ENCODE measurements at places on chromosomes 2 and 18.

- no peak for DNase-seq
Observed at GRCh38 chr2:191544461-191545062, 133.4 kb upstream of the NABP1 start.

GRCh38 chr18:63082366-63083019 is 237.1 kb downstream of the BCL2 start:
- no peak for DNase-seq

- DNase-seq, result no peak
Observed at GRCh38 chr2:25473758-25474340, 132.1 kb upstream of the DNMT3A start.

DNA sequence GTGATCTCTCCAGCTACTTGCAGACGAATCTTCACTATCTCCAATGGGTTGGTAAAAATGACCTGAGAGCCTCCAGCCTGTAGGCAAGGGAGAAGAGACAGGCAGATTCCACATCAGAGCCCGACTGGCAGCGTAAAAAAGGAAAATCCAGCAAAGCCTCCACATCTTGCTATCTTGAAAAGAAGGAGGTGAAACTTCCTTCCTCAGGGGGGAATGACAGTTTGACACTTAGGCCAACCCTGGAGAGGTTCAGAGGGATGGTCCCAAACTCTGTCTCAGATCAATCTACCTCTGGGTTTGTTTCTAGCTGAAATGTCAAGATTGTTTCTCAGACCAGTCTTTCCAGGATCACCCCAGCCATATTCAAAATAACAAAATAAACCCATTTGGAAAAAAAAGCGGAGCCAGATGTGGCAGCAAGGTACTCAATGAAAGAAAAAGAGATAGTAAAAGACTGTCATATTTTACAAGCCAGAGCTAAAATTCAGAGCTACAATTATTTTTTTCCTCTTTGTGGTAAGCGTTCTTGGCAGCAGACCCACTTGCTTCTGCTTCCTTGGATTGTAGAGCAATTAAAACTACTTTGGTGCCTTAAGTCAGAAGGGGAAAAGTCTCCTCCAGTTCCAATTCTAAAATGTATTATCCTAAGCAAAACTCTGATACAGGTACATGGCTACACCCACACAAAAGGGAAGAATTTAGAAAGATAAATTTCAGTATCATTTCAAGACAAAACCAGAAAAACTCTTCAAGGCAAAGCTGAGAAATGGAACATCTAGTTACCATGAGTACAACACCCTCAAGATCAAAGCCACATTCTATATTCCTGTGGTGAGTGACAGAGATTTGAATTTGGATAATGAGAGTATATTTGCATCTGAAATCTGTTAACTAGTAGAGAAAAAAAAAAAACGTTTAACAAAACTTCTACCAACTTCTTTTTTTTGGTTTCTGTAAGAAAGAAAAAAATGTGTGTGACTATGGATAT is 100.1 kb downstream of the SLC25A12 start:
- no peak for DNase-seq

DNA sequence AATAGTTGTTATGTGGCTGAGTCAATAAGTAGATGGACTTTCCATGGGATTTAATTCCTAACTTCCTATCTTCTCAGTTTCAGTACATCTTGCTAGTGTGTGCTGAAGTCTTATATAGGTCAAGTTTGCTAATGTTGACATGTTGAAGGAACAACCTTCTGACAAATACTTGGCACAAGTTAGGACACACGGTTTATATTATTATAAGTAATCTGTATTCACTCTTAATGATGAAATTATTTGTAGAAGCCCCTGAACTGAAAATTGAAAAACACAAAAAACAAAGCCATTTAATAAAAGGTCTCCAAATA is 19.2 kb downstream of the ARL5A start:
- no peak for DNase-seq

GRCh38 chr2:192072778-192073177 is 122.0 kb downstream of the TMEFF2 start:
- no peak for DNase-seq

DNA sequence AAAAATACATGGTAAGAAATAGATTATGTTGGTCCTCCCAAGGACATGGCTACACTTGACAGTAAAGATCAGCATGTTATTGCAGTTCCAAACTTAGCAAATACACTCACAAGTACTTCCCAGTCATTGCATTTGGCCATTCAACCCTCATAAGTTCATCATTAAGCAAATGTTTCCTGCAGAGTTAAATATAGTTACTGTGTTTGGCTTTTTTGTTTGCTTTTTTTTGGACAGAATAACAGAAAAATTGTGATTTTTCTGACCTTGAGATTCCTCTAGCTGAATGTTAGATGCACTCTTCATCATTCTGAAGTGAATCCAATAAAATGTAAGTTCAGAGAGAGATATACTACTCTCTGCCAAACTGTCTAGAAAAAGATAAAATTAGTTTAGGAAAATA is 295.3 kb downstream of the GPD2 start:
- no peak for DNase-seq

GRCh38 chr2:88066543-88066942 is 1.1 kb upstream of the SMYD1 start:
- no peak for DNase-seq

- no peak for DNase-seq
Observed at GRCh38 chr2:208358758-208359631, 47.6 kb upstream of the PTH2R start.

GRCh38 chr2:44450082-44450481 is 88.3 kb downstream of the CAMKMT start:
- DNase-seq, result no peak

DNA sequence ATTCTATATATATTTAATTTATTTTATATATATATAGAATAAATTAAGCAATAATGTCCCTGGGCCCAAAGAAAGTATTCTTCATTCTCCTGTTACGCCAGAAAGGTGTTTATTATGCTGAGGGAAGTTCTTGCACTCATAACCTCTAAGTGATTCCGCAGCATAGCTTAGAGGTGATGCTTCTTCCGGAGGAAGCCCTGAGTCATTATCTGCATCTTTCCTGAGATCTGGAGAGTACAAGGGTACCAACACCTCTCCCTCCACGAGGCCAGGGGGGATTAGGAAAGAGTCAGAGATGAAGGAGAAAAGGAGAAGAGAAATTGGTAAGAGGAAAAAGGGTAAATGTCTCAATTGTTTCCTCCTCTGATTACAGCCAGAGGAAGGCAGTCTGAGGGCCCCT is 43.1 kb upstream of the RTN4 start:
- DNase-seq, result no peak

- no peak for DNase-seq
Observed at GRCh38 chr2:236311286-236311685, 47.1 kb upstream of the ASB18 start.
